ENCODE measurements at places on chromosomes 4 and X.
A peak's percentile ranks its signal among the peaks of the same experiment; 100 is the strongest.

DNA sequence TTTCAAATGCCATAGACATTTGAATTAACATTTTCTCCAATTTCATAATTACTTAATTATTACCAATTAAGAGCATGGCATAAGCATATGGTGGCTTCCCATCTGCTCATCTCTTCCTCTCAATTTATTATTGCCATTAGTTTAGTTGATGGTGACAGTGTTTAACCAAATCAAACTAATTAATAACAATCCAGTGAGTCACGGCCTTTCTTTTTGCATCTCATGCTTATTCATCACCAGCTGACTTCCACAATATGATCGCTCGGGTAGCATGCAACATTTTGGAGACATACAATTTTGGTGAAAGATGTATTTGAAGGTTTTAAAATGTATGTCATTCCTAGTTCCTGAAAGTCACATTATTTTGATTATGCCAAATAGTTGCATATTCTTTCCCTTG is 172.8 kb upstream of the TACR3 start:
- peak; percentile 45 for DNase-seq

GRCh38 chrX:153491918-153492317 is 2.9 kb upstream of the BGN start:
- DNase-seq = no peak

GRCh38 chrX:128460835-128461234 is 408.6 kb upstream of the ACTRT1 start:
- DNase-seq = no peak

DNA sequence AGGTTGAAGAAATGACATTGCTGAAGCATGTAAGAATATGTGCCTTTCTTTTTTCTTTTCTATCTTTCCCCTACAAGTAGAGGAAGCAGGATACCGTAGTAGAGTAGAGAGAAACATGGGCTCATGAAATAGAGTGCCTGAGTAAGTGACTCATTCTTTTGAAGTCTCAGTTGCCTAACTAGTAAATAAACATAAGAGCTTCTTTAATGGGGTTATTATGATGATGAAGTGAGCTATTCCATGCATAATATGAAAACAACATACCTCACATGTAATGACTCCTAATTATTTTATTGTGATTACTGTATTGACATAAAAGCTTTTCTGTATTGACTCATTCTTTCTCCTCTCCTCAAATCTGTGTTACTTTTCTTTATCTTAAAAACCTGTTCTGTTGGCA is 1538.2 kb downstream of the TECRL start:
- DNase-seq = no peak

GRCh38 chr4:47213971-47214370 is 182.6 kb downstream of the GABRB1 start:
- peak; percentile 70 for DNase-seq

GRCh38 chrX:107674480-107675364 is 46.4 kb downstream of the PRPS1 start:
- DNase-seq = peak; percentile 83

DNA sequence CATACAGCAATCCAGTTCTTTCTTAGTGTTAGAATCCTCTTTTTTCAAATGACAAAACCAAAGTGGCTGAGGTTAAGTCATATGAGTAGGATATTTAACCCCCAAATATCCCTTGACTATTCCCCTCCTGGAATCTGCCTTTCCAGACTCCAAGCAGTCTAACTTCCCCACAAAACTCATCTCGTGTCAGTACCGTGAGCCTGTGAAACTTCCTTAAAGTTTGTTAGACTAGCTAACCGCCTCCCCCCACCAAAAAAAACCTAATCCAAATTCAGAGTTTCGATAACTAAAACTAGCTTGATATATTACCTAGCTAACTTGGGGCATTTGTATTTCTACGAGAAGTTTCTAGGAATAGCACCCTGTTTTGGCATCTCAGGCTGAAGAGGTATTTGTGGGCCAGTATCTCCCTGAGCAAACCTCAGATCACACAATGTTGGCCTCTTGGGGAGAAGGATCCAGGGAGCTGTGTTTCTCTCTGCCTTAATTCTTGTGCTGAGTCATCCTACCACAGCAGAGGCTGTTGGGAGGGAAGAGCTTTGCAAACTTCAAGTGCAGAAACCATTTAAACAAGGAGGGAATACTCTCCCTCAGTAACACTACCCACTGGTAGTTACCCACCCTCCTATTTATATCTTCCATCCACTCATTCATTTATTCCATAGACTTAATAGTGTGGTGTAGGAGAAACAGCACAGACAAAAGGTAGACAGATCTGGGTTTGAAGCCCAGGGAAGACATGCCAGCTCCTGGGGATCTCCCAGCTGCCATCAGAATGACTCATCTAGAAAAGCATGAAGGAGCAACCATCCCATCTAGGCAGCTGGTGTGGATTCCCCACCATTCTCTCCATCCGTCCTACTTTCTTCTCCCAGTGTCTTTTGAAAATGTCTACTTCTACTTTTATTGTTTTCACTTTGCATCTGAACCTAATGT is 39.3 kb upstream of the TXK start:
- DNase-seq = peak; percentile 61

DNA sequence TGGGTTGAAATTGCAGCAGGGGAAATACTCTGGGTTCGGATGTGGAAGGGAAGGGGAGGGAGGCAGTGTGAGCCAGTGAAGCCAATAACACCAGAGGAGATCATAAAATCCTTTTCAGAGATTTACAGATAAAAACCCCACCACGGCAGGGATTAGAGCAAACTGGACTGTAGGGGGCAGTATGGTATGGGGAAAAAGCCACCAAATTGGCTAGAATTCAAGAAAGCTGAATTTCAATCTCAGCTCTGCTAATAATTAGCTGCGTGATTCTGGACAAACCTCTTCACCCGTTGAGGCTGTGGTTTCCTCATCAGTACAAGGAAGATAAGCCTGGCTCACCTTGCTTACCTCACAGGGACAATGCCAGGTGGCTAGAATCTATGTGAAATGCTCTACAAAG is 108.1 kb downstream of the ATG4A start:
- peak; percentile 23 for DNase-seq

DNA sequence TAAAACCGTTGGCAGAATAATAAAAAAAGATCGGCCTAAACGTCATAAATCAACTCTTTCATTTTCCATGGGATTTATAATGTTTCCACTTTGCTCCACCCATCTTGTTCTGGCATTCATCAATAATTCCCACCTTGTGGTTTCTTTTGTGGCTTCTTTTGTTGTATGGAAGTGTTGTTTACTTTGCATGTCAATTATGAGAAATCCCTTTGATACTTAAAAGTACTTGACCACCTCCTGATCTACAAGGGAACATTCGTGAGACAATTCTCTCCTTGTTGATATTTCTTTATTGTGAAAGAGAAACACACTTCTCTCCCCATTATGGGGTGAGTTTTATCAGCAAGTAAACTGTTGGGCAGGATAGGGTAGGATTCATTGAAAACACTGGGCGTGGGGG is 2.8 kb downstream of the AMELX start:
- no peak for DNase-seq

DNA sequence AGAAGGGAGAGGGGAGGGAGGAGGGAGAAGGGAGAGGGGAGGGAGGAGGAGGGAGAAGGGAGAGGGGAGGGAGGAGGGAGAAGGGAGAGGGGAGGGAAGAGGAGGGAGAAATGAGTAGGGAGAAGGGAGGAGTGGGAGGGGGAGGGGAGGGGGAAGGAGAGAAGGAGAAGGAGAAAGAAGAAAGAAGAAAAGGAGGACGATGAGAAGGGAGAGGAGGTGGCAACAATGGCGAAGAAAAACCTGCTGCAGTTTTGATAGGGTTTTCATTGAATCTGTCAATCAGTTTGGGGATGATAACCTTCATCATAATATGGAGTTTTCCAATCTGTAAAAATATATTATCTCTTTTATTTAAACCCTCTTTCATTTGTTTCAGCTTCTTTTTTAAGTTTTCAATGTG is 185.2 kb downstream of the ADAM29 start:
- no peak for DNase-seq

GRCh38 chrX:113275804-113276203 is 435.2 kb upstream of the AMOT start:
- no peak for DNase-seq

- no peak for DNase-seq
Observed at GRCh38 chrX:39536211-39536610, 561.5 kb downstream of the BCOR start.

- no peak for DNase-seq
Observed at GRCh38 chr4:153222707-153223426, 18.6 kb downstream of the TRIM2 start.

DNA sequence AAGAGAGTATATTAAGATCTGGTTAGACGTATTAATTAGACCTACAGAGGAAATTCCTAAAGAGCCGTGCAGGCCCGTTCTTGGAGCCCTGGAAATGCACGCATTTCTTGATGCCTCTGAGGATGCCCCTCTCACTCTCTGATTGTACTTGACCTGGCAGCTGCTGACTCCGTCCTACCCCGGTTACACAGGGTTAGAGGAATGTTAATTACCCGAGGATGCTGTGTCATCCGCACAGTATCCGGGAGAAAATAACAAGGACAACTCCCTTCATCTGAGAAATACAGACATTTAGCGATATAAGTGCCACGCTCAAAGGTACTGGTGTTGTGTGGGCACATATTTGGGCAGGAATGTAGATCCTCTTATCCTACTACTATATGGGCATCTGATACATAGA is 404.6 kb upstream of the FAT1 start:
- peak; percentile 26 for DNase-seq

GRCh38 chrX:44843753-44844152 is at the start of gene DUSP21:
Gene DUSP21 (plus strand): TSS chrX:44844021. CDS start chrX:44844133, 112 bp downstream.
- DNase-seq = no peak

DNA sequence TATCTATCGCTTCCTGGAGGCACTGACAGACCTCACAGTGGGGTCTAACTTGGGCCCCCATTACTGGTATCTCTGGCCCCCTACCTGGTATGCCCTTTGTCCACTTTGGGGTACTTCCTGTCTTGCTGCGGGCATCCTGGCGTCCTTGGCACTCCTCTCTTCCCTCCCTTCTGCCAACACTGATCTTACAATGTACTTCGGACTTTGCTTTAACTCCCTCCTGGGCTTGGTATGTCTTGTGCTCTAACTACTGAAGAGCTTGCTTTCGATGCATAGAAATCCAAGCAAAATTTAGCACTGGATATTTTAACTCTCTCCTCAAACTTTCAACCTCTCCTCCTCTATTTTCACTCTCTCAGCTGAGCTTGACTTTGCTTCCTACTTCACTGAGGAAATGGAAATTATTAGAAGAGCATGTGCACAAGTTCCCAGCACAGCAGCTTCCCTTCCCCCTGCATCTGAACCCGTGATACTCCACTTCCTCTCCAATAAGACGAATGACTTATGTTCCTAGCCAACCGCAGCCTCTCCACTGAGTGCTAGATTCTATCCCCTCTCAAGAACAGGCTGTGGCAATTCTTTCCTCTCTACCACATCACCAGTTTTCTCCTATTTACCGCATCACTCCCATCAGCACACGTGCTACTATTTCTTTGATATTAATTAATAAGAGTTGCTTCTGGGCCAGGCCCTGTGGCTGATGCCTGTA is 52.9 kb downstream of the SUPT20HL2 start:
- DNase-seq = peak; percentile 51

DNA sequence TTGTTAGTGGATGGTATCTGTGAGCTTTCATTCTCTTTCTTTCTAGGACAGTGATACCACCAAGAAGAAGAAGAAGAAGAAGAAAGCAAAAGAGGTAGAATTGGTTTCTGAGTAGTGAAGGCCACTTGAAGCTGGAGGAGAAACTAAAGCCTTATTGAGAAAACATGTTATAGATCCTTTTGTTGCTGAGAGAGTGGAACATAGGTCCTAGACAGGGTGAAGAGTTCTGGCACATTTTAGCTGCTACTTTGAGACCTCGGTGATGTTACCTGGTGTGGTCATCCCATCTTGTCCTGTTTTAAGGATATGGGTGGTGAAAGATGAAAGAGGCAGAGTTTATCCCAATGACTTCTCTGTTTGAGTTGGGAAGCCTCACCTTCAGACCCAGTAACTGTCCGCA is 14.1 kb downstream of the DKC1 start:
- no peak for DNase-seq

DNA sequence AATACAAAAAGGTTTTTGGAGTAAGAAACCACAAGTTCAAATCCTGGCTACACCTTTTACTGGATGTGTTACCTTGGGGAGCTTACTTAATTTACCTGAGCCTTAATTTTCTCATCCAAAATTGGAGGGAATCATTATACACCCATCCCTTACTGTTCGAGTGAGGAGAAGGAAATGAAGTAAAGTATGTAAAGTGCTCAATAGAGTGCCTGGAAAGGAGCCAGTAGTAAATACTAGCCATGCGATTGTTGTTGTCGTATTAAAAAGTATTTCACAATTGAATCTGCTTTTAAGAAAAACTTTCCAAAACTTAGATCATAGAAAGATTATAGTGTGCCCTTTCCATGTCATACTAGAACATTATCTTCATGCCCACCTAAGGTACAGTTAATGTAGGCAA is 124.5 kb downstream of the ATXN3L start:
- no peak for DNase-seq

- DNase-seq = no peak
Observed at GRCh38 chr4:61493041-61493440, 292.9 kb downstream of the ADGRL3 start.

DNA sequence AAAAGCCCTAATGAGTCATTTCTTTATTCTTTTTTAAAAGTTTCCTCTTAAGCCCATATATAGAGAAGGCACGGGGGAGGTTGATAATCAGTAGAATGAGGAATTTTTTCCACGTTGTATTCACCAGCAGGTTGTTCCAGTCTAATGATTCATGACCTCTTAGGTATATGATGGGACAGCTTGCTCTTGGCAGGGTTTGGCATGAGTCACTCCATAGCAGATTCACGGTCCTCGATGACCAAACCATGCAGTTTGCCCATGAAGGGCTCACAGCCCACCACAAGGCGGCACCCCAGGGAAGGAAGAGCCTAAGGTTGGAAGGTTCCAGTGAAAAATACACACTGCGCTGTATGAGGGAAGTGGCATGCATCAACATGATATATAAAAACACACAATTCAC is 623.8 kb upstream of the DIPK2B start:
- DNase-seq = peak; percentile 89
